ENCODE measurements at places on chromosomes 2 and 18.

DNA sequence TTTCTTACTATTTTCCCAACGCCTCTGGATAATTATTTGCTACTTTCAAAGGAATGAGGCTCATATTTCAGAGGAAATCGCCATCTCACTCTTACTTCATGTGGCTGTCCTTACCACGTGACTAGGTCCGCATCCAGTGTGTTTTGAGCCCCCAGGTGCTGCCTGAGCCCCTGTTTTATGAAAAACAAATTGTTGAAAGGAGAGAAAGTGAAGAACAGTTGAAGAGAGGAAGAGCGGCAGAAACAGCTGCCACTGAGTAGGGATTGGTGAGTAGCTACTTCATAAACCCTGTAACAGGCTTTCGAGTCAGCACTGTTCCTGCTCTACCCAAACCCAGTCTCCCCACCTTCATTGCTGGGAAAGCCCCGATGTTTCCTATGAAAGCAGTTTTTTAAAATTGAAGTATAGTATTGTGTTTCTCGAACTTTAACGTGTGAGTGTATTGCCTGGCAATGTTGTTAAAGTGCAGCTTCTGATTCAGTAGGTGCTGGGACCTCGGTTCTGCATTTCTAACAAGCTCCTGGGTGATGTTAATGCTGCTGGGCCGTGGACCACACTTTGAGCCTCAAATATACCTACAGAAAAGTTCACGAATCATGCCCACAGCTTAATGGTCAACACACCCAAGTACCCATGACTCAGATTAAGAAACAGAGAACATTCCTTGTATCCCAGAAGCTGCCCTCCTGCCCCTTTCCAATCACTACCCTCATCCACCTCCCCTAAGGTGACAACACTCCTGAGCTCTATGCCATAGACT lies 39.7 kb downstream of the TMEM177 start:
- no peak for DNase-seq

- no peak for DNase-seq
Measured at GRCh38 chr18:8763611-8764010, 58.3 kb downstream of the MTCL1 start.

DNA sequence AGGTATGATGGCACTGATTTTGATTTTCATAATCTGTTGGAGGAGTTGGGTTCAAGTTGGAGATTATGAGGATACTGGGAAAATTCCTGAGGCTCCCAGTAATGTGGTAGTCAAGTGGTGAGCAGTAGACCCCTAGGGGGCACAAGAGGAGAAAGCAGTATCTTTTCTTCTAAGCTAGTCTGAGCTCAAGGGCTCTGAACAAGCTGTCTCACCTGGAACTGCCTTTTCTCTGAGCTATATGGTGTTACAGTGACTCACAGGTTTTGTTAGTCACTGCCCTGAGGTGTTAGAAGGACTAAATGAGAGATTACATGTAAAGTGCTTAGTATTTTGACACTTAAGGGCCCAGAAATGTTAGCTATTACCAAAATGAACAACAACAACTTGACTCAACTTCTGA lies 42.2 kb downstream of the CD302 start:
- DNase-seq: peak; percentile 49

DNA sequence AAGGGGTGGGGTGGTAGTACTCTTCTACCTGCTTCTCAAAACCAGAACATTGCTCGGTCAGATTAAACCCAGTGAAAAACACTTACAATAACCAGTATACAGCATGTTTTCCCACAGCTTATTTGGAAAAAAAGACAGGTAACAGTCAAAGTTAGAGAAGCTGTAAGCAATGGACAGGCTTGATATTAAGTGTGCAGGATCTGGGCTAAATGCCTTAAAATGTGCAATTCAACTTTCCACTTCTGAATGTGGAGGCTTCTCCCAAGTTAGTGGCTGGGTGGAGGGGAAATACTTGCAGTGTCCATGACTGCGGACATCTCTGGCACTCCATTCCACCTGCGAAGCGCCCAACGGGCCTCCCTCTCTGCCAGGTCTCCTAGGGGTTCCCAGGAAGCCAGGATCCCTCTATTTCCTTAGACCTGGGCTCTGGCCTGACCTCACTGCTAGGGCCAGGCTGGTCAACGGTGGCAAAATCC lies 5.3 kb downstream of the ZEB2 start:
- no peak for DNase-seq

DNA sequence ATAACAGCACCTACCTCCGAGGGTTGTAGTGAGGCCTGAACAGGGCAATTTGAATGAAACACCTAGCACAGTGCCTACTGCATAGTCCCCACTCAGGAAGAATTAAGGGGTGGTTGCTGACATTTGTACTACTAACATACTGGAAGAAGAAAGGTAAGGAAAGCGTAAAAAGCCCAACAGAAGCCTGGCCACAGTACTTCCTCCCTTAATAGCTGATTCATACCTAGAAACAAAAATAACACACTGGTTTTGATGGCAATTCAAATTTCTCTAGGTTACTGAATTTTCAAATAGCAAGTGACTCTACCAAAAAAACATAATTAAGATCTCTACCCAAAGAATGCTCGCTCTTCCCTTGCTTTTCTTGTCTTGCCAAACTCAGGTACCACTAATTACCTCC lies 16.2 kb downstream of the SUCLG1 start:
- DNase-seq: peak; percentile 35

DNA sequence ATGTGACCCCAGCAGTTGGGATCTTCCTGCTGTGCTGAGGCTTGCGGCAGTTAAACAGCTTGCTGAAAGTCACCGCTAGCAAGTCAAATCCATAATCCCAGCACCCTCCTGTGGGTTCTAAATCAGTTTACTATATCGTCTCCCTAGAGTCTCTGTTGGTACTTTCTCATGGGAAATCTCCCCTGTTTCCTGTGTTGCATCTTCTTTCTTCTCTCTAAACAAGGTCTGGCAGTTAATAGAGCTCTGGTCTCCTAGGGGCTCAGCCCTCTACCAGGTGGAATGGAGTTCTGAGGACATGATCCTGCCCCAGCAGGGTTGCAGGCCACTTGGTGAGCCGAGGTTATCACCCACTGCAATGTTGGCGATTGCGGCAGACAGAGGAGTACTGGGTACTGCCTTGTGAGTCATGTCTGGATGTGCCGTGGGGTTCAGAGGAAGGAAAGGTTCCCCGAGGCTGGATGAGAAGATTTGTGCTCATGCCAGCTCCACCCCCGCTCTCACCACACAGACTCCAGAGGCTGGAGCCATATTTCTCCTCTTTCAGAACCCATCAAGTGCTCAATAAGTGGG lies 59.4 kb upstream of the SIX2 start:
- DNase-seq: no peak

GRCh38 chr18:55552526-55553189 lies 35.3 kb downstream of the TCF4 start:
- DNase-seq: no peak

DNA sequence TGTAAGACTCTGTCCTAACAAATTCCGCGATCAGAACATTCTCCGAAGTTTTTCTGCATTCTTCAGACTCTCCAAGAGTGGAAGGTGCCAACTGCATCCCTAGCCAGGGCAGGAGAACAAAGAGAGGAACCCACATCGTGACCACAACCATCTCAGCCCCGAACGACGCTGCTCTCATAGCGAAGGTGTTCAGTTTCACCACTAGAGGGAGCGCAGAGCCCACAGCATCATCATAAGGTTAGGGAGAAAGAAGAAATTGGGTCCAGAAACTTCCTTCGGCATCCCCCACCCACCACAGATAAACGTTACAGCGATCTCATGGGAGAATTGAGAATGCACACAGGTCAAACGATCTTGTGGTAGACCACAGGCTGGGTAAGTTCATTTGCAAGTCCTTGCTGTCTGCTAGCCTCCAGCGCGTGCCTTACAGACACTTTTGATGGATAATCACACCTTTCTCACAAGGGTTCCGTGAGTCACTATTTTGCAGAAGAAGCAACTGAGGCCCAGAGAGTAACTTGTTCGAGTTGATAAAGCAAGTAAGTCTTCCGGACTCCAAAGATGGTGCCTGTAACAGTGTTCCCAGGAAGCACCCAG lies 53.7 kb upstream of the ARL4C start:
- DNase-seq: peak; percentile 90
